ENCODE measurements at places on chromosomes 1 and 21.

DNA sequence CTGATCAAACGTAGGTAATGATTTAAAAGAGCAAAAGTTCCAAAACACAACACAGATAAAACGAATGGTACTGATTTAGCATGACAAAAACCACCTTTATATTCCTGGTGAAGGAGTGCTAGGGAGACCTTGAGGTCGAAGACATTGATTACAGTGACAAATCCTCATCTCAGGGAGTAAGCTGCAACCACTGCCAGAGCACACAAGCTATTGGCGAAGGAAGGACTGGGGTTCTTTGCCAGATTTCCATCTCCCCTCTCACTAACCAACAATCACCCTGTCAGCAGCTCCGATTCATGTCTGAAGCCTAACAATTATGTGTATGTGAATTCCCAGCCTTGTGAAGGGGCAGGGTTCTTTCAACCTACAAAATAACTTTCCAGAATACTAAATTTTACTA lies 40.2 kb upstream of the DMRTB1 start:
- no peak for DNase-seq

DNA sequence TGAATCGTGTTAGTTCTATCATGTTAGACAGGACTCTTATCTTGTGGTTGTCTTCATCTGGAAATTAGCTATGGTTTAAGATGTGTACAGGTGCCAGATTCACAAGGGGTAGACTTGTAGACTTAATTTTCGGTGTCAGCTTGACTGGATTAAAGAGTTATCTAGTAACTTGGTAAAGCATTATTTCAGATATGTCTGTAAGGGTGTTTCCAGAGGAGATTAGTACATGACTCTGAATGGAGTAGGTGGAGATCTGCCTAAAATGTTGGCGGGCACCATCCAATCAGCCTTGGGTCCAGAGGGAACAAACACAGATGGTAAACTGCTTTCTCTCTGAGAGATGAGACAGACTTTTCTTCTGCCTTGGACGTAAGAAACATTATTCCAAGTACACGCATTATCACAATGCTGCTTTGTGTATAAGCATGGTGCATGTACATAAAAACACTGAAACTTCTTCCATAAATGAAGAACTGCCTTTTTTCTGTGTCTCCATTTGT lies 434.6 kb downstream of the SMYD3 start:
- no peak for DNase-seq

- no peak for DNase-seq
Measured at GRCh38 chr1:110675060-110675791, 486 bp upstream of the KCNA3 start.

GRCh38 chr1:70278710-70279109 lies 57.5 kb downstream of the SRSF11 start:
- no peak for DNase-seq

DNA sequence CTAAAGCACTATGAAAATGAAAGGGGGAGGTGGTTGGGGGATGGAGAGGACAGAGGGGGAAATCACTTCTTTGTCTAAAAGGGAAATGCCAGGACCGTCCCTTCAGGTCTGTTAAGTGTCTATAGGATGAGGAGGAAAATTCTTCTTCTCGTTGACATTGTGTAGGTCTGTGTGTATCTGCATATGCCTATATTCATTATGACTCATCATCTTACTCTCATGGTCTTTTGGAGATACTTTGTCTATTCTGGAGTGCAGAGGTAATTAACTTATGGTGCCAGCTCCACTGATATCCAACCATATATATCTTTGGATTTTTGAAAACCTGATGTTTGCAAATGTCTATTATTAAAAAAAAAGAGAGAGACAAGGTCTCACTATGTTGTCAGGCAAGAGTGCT lies 143.7 kb downstream of the PBX1 start:
- no peak for DNase-seq

DNA sequence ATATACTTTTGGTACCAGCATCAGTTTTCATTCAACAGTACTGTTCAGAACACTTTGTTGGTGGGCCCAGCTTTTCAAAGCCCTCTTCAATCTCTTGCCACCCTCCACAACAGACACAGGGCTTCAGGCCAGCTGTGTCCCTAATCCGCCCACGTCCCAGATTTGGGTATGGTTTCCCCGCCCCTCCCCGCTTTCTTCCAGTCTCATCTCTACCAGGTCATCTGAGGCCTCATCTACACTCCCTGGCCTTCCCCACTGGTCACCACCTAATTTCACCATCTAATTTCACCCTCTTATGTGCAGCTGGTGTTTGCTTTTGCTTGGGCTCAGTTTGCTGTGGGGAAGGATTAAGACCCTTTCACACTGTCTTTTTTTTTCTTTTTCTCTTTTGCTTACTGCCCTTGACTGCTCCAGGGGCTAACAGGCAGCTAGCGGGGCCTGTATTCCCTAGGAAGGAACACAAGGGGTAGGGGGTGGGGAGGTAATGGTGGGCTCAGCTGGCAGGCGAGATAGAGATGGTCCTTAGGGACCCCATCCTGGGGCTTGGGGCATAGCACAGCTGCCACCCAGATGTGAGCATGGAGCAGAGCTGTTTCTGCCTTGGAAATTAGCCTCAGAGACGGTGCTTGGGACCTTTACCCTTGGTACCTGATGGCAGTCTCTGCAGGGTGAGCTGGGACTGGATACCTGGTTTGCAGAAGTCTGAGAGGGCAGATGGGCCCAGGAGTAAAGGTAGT lies 3.8 kb upstream of the EPB41 start:
- no peak for DNase-seq

- DNase-seq, result no peak
Measured at GRCh38 chr1:169630006-169630405, at the start of gene SELP. Gene SELP, minus strand, starts transcription at chr1:169630124. Its CDS starts 50 bp downstream, at chr1:169630074.
